NCI-H524 treated with DMSO at 0.1 percent for 48 hours (cell line): ENCODE measurements at places on chromosomes 5 and 9.
A peak's percentile ranks its signal among the peaks of the same experiment; 100 is the strongest.

DNA sequence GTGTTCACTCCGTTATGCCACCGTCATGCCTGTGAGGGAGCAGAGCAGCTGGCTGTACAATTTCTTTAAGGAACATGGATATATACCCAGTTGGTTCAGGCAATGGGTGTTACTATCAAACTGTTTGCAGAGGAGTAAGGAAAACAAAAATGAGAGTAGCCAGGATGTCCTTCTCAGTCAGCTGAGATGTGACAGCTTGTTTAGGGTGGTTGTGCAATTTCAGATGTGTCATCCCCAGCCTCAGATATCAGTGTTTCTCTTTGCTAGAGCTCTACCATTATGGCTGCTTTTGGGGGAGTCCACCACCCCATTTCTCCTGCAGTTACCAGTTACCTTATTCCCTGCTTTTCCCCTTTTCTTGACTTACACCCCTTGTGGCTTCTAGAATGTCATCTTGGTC, 135.2 kb upstream of the SLC24A2 start:
- DNase-seq, result no peak

- DNase-seq, result no peak
Observed at GRCh38 chr5:90297045-90297764, 112.4 kb downstream of the CETN3 start.

DNA sequence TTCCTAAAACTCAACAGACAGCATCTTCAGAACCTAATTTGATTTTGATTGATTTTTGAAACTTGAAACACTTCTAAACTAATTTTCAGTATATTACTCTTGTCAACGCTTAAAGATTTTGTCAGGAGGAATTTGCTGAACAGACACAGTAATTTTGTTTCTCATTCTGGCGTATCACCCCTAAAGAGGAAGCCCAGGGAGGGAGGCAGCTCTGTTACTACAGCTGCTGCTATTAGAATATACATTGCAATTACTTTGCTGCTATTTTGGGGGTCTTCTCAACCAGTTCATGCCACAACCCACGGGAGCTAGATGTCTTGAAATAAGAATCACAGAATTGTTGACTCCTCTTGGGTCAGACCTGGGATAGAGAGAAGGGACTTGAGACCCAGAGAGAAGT, 122.6 kb downstream of the TLR4 start:
- DNase-seq, result no peak

- no peak for DNase-seq
Observed at GRCh38 chr5:135490245-135491037, 38.3 kb upstream of the TIFAB start.

DNA sequence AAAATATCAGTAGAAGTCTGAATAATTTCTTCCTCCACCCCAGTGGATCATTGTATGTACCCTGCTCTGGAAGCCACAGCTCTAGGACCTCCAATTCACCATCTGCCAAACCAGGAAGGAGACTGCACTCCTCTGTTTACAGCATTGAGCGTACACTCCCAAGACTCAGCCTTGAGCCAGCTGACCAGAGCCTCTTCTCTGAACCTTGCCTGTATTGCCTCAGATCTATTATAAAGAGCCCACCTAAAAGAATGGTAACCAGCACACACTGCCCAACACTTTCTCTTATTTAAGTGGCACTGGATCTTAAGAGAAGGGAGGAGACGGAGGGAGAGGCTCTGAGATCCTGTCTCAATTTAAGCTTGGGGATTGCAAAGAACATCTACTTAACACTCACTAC, 217.8 kb upstream of the RASEF start:
- no peak for DNase-seq

- peak; percentile 74 for DNase-seq
Observed at GRCh38 chr5:124908581-124909451, 162.4 kb upstream of the ZNF608 start.

DNA sequence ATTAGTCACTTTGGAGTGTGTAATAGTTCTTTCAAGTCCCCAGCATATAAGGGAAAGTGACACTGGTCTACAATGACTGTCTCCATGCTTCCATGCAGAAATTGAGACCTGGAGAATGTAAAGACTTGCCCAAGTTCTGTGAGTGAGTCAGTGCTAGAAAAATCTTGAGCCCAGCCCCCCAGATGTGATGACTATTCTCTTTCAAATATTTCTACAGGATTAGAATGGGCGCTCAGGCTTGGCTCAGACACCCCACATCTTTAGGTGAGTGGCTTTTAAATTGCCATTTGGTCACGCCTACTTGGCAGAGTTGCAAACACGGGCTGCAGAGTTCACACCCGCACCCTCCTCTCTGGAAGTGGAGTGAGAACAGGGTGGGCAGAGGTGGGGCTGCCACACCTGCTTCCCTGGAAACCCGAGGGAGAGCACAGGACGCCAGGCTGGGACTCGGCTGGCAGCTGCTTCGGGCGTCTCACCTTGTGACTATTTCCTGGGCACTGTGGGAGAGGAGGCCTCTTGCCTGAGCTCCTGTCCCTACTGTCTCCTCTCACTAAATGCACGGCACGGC, 37.6 kb downstream of the ROPN1L start:
- DNase-seq, result no peak

- DNase-seq, result no peak
Observed at GRCh38 chr9:120915854-120916470, 10.6 kb downstream of the TRAF1 start.

GRCh38 chr9:5578018-5578697, 50.7 kb upstream of the RIC1 start:
- no peak for DNase-seq

DNA sequence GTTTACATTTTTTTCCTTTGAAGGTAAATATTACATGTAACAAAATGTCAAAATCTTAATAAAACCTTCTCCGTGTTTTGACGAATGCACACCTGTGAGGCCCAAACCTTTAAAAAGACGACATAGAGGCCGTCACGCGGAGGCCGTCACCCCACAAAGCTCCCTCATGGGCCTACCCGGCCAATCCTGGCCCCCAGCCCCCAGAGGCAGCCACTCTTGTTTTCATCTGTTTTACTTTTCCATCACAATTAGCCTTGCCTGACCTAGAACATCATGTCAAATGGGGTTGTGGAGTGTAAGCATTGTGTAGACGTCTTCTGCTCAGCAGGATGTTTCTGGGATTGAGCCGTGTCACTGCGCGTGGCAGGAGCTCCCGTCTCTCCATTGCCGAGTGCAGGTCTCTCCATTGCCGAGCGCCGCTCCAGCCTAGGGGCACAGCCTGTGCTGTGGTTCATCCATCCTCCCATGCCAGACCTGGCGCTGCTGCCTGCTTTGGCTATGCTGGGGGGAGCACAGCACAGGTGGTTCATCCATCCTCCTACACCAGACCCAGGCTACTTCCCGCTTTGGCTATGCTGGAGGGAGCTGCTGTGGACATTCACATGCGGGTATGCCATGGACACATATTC, 52.2 kb upstream of the IRX4 start:
- DNase-seq, result no peak

- DNase-seq, result peak; percentile 43
Observed at GRCh38 chr9:126116351-126117157, 210.1 kb upstream of the MVB12B start.

DNA sequence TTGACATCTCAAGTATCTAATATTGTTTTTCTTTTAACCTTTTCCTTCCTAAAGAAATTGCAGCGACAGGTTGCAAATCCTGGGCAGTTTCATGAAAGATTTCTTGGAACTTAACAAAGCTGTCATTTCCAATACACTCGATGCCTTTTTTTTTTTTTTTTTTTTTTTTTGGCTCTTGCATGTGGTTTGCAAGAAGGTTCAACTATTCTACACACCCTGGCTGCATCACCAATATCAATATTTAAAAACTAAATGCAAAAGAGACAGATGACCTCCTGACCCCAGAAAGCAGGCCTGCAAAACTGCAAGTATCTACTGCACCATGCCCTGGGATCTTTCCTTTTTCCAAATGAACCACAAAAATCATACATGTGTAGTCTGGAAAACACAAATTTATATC, 4.4 kb upstream of the NFIB start:
- DNase-seq, result no peak

GRCh38 chr9:71924576-71924975, 13.1 kb downstream of the C9orf85 start:
- no peak for DNase-seq

- DNase-seq, result no peak
Observed at GRCh38 chr9:131397100-131397790, 3.4 kb downstream of the PRRC2B start.

DNA sequence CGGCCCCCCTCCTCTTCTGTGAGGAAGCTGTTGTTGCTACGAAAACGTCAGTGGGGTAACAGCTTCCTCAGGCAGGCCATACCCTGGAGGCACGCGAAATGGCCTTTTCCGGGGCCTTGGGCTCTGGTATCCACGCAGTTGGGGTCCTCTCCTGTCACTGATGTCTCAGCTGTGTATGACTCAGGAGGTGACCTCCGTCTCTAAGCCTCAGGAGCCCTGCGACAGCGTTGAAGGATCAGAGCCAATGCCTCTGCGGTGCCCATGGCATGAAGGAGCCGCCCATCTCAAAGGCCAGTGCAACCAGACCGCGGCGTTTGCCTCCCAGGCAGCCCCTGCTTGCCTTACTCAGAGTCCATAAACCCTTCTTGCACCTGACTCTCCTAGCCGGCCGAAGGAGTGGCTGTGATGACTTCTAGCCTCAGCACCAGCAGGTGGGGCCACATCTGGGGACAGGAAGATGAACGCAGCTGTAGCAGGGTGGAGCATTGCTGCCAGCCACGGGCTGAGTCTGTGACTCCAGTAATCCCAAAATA, 1.0 kb upstream of the MXD3 start:
- no peak for DNase-seq

DNA sequence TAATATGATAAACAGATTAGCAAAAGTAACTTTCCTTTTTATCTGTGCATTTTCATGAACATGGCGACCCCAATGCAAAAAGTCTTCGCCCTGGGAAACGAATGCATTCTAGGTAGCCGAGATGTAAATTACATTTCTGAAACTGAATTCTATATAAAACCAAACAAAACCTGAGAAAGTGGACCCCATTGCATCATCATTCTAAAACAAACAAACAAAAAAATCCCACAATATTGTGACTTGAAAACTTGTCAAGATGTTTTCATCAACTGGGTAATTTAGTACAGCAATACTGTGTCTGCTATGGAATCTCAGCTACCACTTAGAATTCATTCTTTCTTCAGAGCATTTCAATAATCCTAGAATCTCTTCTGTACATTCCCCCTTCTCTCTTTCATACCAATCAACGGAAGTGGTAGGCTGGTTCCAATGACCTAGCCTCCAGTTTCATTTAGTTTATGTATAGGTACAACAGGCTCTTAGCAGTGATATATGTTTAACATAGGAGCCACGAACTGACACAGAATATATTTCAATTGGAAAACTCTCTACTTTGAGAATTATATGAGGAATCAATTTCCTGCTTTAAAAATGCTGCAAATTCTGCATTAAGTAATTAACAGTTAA, 85.6 kb downstream of the FBXW11 start:
- DNase-seq, result no peak

DNA sequence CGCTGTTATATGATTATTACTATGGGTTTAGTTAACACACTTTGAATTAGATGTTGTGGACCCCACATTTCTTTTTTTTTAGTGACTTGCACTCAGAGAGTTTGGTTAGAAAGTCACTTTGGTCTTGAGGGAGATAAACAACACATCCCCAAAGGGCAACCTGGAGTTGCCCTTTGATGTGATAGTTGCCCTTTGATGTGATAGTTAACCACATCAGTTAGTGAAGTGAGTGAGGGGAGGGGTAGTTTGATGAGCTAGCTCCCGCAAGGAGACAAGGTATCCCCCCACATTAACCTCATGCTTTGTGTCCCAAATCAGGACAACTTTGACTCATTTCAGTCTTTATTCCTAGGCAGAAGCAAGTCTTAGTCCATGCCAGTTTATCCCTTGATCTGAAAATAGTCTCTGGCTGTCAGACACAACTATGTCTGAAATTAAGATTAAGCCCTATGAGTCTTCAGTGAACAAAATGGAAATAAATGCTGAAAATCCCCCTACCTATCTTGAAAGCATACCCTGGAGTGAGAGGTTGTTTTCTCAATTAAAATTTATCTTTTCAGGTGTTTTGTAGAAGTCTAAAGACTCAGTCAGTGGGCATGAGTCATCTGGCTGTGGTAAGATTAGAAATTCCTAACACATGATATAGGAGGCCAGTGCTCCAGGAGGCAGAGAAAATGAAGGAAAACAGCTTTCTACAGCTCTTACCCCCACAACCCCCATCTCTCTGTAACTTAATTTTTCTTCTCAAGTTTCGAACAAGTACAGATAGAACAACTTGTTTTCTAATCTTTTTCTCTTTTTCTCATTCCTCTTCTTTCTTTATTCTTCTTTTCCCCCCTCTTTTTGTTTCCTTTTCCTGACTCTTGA, 208.9 kb upstream of the DMRTA1 start:
- DNase-seq, result no peak

DNA sequence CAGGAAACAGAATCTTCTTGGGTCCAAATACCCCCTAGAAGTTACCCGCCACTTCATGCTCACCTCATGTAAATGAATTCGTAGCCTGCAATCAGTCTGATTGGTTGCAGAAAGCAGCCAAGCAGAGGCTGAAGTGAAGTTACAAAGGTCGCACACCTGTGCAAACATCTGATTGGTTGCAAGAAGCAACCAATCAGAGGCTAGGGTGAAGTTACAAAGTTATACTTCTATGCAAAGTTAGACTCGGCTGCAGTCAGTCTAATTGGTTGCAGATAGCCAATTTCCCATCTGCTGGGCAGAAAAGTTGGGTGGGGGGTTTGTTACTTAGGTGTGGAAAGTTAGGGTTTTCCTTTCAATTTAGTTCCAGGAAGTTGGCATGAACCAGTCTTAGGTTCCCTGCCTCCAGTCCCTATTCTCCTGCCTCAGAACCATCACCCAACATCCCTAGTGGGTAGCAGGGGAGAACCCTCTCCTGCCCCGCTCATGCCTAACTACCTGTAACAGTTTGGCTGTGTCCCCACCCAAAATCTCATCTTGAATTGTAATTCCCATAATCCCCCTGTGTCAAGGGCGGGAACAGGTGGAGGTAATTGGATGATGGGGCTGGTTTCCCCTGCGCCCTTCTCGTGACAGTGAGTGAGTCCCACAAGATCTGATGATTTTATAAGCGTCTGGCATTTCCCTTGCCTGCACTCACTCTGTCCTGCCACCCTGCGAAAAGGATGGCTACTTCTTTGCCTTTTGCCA, 1.2 kb upstream of the RUSC2 start:
- no peak for DNase-seq

DNA sequence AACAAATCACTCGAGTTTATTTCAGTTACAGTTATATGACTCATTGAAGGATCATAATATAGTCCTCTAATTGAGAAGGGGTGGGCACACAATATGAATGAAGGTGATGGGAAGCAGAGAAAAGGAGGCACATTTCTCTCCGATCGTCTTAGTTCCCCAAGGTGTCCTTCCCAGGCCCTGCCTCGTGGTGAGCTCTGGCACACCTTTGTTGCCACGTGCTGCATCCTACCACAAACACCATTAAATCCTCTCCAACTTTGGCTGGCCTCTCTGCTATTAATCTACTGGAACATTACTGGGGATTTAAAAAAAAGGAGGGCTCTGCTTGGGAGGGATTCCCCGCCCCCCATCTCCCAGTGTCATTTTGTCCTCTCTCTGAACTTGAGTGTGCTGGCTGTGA, 42.9 kb downstream of the CDH6 start:
- no peak for DNase-seq

- DNase-seq, result peak; percentile 26
Observed at GRCh38 chr9:19028835-19029451, 4.1 kb downstream of the SAXO1 start.

GRCh38 chr9:88502552-88503034, 32.4 kb upstream of the NXNL2 start:
- no peak for DNase-seq
